Kasumi-1 (cell line): ENCODE measurements at places on chromosomes 1 and 21.

DNA sequence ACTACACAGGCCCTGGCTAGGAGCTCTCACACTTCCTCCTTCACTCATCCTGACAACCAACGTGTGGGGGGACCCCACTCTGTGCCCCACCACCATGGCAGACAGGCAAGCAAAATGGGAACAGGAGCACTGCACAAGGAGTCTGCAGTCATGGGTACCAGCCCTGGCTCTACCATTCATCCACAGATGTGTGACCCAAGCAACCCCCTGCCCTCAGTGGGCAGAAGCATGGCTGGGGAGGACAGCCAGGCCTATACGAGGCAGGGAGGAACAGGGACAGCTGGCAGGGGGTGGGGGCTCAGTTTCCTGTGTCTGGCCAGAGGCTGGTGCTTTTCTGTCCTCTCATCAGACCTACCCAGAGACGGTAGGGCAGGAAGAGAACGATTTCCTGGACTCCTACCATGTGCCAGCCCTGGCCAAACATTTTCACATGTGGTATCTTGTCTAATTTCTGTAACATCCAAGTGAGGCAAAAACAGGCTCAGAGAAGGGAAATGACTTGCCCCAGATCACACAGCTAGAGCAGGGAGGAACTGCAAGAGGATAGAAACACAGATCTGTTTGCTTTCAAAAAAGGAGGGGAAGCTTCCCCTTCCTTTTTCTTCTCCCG is 178.0 kb downstream of the HIVEP3 start:
- DNase-seq, result peak; percentile 87

DNA sequence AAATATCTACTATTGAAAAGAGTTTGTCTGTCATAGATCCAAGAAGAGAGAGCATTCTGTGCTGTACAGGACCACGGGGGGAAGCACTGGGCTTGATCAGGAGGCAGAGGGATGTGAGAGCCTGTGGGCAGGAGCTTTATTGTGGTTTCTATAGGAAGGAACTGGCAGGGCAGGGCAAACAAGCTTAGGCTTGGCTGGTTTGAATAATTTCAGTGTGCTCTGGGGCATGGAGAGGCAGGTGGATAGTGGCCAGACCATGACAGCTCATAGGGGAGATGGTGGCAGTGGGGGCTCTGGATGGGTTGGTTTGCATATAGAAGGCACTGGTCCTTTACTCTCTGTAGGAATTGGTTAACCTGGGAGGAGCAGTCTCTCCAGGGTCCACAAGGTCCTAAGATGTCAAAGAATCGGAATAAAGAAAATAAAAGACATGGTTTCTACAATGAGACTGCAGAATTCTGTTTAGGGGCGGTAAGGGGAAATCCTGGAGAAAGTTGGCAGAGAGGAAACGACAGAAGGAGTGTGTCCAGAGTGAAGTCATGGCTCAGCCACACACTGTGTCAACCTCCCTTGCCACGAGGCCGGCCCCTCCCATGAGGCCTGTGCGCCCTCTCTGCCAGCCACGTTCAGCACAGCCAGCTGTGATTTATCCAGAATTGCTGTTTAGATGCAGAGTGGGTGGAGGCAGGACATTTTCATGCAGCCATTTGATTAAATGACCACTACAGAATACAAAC is 81.7 kb upstream of the PGBD5 start:
- DNase-seq, result no peak

- peak; percentile 18 for DNase-seq
Measured at GRCh38 chr1:42334240-42335049, 590 bp downstream of the FOXJ3 start.

- DNase-seq, result no peak
Measured at GRCh38 chr21:20167059-20167458, 831.1 kb upstream of the NCAM2 start.

GRCh38 chr1:222250376-222250775 is 297.5 kb downstream of the HHIPL2 start:
- DNase-seq, result no peak

DNA sequence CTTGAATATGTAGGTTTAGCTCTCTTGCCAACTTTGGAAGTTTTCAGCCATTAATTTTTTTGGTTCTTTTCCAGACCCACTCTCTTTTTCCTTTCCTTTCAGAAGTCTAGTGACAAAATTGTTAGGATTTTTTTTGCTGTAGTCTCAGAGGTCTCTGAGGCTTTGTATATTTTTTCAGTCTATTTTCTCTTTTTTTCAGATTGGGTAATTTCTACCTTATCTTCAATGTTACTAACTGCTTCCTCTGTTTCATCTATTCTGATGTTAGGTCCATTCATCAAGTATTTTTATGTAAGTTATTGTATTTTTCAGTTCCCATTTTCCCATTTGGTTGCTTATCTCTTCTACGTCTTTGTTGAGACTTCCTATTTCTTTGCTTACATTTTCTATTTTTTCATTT is 15.7 kb downstream of the RGS2 start:
- no peak for DNase-seq

- DNase-seq, result peak; percentile 11
Measured at GRCh38 chr1:192700834-192701271, 64.9 kb downstream of the RGS13 start.

DNA sequence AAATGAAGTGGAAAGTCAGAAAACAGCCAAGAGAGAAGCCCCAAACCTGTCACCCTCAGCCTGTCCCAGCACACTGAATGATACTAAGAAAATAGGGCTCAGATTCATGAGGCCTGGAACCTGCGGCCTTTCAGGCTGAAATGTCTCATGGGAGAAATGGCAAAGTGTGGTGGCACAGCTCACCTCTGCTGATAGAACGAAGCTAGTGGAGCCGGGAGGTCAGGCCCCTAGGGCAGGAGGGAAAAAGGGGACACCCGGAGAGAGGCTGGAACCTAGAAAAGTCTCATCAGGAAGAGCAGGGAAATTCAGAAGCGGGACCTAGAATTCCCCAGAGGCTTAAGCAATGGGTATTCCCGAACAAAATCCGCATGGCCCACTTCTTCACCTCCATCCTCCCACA is 107.1 kb downstream of the BCAR3 start:
- no peak for DNase-seq

- DNase-seq, result peak; percentile 65
Measured at GRCh38 chr1:80217377-80217986, 1211.0 kb upstream of the ADGRL4 start.

DNA sequence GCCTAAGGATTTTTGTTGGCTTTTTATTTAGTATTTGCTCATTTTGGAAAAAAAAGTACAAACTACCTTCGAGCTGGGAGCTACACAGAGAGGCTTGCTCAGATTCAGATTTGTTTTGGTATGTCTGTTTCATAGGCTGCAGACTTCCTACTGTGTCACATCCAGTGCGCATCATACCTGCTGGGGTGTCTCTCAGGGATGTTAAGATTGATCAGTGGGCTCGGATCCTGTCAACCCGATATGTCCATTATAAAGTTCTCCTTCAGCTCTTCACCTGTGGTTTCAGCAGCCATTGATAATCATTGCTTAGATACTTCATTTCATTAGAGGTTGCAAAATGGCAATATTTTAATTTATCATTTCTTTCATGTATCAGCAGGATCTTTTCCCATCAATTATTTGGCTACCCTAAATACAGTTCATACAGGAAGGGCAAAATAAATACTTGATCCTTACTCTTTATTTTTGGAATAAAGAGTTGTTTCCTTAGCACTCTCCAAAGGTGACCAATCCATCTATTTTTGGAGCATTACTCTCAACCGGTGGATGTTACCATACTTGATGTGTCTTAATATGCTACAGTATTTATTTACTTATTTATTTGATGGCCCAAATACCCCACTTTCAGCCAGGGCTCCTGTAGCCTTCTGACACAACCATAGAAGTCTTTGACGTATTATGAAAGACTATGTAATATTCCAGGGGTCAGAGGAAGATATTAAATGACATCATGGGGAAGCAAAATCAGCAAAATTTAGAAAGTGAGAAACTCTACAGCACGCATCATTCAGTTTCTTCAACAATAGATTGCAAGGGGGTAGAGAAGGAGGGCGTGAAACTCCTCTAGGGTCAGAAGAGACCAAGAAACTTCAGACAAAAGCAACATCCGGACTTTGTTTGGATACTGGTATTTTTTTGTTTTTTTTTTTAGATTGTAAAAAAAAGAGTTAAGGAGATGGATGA is 55.3 kb upstream of the HNRNPU start:
- no peak for DNase-seq

- DNase-seq, result no peak
Measured at GRCh38 chr1:94246692-94247137, 9.3 kb upstream of the ARHGAP29 start.

GRCh38 chr1:17664322-17664721 is 90.8 kb upstream of the ACTL8 start:
- DNase-seq, result no peak

DNA sequence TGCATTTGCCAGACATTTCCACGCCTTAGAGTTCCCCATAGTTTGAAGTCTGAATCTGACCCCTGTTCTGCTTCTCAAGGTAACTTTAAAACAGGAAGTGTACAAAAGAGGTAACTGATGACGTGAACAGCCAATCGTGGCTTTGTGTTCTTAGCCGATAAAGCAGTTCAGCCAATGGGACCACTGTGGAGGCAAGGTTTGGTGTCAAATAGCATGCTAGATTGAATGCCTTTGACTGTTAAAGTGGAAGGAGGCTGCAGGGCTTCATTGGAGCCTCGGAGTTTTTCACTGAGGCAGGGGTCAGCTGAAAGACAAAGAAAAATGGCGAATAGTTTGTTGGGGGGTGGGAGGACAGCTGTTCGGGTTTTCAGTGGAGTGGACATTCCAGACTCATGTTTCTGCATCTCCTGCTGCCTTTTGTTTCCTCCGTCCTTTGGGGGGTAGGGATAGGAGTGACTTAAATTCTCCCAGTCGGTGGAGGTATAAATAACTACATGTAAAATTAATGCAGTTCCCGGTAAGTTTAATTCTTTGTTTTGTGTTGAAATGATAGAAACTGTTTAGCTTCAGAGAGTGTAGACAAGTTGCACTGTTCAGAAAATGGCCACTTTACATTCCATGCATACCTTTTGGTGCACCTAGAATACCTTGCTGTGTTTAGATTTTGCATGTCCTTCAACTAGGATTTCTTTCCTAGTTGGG is 17.7 kb downstream of the NFYC start:
- peak; percentile 98 for DNase-seq

GRCh38 chr1:8027748-8028570 is 1.9 kb upstream of the ERRFI1 start:
- no peak for DNase-seq

DNA sequence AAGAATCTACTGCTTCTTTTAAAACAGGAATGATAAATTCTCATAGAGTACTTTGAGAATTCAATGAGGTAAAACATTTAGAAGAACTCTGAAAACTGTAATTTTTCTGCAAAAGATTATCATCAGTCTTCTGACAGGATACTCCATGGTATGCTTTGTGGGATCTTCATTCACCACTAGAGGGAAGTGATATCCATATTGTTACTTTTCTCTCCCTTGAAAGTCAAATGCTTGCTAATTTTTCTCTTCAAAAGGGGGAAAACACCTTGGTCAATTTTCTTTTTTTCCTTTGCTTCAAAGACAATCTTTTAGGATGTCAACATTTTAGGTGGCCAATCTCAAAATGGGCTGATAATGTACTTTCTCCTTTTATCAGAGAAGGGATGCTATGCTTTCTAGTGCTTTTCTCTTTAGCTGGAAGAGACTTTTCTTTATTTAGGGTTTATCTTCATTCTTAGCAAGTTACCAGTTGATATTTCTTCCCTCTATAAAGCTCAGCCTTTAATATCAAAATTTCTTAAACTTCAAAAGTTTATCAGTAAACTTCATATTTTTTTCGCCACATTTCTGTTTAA is 95.5 kb downstream of the NEGR1 start:
- peak; percentile 48 for DNase-seq

DNA sequence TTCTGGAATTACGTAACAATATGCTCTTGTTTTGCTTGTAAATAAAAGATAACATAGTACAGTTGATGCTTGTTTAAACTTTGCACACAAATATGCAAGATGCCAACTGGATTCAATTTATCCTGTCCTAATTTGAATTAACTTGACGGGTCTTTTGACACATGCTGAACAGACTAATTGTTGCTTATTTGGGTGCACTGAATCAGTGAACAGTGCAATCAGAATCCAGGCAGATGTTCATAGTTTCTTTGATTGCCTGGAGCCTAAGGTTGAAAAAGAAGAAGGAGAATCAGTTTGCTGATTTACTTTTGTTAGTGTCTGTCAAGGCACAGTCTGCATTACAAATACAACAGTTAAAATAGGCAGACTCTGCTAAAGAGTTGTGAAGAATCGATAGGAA is 307.9 kb downstream of the COL11A1 start:
- DNase-seq, result no peak

- no peak for DNase-seq
Measured at GRCh38 chr1:7988576-7988975, 27.1 kb downstream of the PARK7 start.

GRCh38 chr1:53475664-53476063 is 16.5 kb downstream of the DMRTB1 start:
- DNase-seq, result no peak

DNA sequence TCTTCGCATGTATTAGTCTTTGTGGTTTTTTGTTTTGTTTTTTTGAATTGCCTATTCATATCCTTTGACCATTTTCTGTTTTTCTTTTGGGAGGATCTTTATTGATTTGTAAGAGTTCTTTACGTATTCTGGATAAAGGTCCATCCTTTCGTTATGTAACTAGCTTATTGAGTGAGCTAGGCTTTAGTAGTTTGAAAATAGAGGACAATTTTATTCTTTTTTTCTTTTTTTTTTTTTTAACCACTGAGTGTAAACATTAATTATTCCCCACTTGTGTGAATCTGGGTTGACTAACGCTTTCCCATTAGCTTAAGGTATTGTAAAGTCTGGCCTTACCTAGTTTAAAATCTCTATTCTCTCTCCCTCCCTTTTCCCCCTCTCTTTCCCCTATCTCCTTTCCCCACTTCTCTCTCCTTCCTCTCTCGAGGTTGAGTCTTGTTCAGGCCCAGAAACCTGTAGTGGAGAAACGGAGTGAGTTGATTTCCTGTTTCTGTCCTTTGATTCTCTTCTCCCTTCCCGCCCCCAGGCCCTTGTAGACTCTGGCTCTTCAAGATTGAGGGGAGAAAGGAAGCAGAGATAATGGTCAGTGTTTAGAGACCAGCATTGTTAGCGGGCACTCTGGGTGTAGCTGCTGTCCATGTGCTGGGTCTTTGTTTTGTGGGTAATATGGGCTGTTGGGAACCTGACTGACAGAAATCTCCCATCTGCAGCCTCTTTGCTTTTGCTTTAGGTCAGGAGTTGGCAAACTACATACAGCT is 1.5 kb downstream of the MORC3 start:
- peak; percentile 77 for DNase-seq

GRCh38 chr1:206511362-206512057 is 4.2 kb downstream of the RASSF5 start:
- DNase-seq, result no peak

- no peak for DNase-seq
Measured at GRCh38 chr1:219175212-219175564, 1.5 kb downstream of the LYPLAL1 start.

GRCh38 chr1:77322061-77322900 is 40.5 kb downstream of the AK5 start:
- DNase-seq, result no peak

GRCh38 chr1:230212405-230212936 is 145.4 kb downstream of the GALNT2 start:
- peak; percentile 55 for DNase-seq

DNA sequence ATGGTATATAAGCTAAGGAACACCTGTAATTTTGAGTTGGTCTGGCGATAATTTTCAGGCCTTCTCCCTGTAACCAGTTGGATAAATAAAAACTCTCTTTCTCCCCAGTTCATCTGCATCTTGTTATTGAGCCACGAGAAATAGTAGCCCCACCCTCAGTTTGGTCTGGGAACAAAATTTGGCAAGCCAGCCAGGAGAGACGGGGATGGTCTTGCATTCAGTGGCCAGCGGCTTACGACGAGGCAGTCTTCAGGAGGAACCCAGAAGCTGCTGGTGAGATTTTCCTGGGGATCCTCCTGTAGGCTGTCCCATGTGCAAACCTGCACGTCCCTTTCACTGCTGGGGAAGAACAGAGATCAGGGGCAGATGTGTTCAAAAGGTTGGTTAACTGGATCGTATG is 174.6 kb downstream of the PLA2G4A start:
- no peak for DNase-seq
